Panc1 (cell line): ENCODE measurements at places on chromosomes 6 and 20.
A peak's percentile ranks its signal among the peaks of the same experiment; 100 is the strongest.

DNA sequence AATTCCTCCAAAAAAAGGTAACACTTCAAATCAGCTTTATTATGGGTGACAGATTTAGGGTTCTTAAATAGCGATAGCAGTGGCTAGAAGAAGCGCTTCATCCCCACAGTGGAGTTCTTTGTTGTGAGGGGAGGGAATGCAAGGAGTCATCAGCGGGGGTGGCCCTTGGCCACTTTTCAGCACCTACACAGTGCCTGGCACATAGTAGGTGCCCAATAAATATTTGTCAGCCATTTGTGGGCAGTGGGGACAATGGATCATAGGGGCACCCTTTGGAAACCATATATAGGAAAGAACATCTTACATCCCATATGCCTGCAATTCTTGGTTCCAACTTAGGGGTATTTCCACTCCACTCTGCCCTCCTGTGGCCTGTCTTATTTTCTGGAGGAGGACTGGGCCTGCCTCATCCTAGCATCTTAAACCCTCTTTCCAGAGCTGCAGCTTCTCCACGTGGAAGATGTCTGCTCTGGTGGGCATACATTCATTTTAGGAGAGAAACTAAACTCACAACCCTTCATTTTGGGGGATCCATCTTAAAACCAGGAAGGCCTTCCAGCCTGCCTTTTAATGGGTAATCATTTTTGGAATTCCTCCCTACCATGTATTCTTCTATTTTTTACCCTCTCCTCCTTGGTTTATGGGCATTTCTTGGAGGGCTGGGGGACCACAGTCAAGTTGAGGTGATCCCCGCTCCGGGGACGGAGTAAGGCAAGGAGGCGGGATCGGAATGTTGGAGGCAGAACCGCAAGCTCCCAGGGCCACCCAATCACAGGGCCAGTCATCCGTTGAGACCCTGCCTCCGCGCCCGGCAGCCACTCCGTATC lies 2.6 kb upstream of the GPSM3 start:
- no peak for DNase-seq

GRCh38 chr6:25485821-25486534 lies 166.0 kb upstream of the SCGN start:
- DNase-seq = no peak

GRCh38 chr6:100257793-100258395 lies 206.8 kb downstream of the SIM1 start:
- DNase-seq = peak; percentile 56

DNA sequence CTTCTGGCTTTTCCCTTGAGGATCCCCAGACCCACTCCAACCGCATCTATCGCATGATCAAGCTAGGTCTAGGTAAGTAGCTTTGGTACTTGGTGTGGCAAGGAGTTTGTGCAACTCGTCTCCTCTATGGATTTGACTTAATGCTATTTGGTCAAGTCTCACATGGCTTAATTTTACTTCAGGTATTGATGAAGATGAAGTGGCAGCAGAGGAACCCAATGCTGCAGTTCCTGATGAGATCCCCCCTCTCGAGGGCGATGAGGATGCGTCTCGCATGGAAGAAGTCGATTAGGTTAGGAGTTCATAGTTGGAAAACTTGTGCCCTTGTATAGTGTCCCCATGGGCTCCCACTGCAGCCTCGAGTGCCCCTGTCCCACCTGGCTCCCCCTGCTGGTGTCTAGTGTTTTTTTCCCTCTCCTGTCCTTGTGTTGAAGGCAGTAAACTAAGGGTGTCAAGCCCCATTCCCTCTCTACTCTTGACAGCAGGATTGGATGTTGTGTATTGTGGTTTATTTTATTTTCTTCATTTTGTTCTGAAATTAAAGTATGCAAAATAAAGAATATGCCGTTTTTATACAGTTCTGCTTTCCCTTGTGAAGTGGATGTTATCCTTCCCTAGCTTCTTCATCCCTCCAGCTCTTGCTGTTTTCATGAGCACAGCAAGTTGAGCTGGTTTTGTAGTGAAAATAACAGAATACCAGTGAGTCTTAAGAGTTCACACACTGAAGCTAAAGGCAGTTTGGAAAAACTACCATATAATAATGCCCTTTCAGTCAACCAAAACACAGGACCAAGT lies 3.8 kb downstream of the SLC35B2 start:
- DNase-seq = no peak

- DNase-seq = no peak
Measured at GRCh38 chr6:11700118-11700718, 78.4 kb downstream of the ADTRP start.

- no peak for DNase-seq
Measured at GRCh38 chr6:10201606-10202510, 213.0 kb downstream of the TFAP2A start.

- DNase-seq = no peak
Measured at GRCh38 chr6:33815854-33816253, 12.1 kb upstream of the MLN start.

DNA sequence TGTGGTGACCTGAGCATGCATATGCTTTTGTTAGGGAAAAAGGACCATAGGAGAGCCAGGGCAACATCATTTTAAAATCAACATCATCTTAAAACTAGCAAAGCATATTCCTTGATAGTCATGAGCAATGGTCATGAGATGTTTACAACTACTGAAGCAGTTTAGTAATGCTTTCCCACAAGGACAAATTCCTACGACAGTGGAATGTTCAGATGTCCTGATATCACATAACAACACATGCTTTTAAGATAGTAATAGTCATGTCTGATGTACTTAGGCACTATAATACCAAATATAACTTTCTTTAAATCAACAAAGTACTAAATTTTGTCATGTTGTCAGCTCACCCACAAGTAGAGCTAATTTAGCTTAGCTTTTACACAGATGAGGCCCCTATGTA lies 370.3 kb downstream of the HTR1B start:
- DNase-seq = no peak

- DNase-seq = no peak
Measured at GRCh38 chr20:49597825-49598395, 30.0 kb upstream of the PTGIS start.

DNA sequence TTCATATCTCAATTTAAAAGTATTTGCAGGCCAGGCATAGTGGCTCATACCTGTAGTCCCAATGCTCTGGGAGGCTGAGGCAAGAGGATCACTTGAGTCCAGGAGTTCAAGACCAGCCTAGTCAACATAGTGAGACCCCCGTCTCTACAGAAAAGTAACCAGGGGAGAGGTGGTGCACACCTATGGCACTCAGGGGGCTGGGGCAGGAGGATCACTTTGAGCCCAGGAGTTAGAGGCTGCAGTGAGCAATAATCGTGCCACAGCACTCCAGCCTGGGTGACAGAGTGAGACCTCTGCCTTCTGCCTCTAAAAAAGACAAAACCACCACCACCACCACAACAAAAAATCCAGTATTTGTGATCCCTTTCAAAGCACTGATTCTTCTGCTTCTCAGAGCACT lies 185.5 kb upstream of the QKI start:
- no peak for DNase-seq

DNA sequence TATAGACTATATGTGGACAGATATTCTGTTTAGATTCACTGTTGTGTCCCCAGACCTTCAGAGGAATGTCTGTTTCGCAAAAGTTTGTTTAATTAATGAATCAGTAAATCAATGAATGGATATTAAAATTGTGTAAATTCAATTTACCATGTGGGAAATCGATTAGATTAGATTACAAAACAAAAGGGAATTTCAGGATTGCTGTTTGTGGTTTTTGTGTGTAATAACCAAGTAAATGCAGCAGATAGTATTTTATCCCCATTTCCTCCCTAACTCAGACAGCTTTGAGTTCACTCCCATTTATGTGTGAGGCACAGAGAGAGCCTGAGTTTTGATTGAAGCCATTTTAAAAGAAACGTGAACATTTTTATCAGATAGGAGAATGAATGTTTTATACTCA lies 214.8 kb downstream of the ADGB start:
- DNase-seq = no peak

DNA sequence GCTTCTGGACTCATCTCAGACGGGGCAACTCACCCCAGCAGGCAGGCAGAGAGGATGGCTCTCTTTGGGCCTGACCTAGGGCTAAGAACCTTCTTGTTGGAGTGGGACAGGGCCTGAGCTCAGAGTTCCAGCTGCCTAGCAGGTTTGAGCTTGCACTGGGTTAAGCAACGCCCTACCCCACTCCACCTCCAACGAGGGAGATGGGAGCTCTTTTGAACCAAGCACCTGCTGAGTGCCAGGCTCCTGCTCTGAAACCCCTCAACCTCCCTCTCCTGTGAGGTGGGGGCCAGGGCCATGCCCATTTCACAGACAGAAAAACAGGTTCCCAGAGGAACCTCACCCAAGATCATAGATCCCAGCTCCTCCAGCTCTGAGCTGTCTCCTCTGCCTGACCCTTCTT lies 54.3 kb downstream of the SNAI1 start:
- no peak for DNase-seq

DNA sequence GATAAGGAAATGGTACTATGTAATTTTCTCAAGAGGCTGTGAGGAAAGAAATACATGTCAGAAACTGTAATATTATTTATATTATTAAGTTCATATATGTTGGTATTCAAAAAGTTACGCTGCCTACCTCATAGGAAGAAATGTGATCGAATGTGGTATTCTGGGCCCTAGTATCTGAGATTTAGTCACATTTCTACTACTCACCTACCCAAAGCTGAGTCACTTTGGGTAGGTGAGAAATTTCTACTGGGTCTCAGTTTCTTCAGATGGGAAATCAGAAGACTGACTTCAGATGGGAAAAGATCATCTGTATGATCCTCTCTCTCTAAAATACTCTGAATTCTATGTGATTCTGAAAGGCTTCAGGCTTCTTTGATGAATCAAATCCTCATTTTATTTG lies 411.0 kb downstream of the SYNE1 start:
- DNase-seq = no peak

- no peak for DNase-seq
Measured at GRCh38 chr6:149153693-149154092, 163.8 kb upstream of the TAB2 start.

DNA sequence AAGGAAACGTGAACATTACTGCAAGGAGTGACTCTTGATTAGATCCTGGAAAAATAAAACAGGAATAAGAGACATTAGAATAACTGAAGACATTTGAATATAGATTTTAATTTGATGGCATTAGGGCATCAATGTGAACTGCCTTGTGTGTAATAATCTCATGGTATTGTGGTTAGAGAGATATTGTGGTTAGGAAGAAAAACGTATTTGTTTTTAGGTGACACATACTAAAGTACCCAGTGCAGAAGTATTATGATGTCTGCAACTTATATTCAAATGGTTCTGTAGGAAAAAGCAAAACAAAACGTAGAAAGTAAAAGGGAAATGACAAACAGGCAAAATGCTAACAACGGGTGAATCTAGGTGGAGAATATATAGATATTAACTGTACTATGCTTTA lies 65.9 kb upstream of the OGFRL1 start:
- DNase-seq = no peak

- DNase-seq = no peak
Measured at GRCh38 chr20:32663335-32664011, 10.3 kb downstream of the C20orf203 start.

- DNase-seq = no peak
Measured at GRCh38 chr6:156901309-156902019, 124.3 kb downstream of the ARID1B start.

GRCh38 chr6:45477278-45477677 lies 99.5 kb upstream of the SUPT3H start:
- DNase-seq = no peak

GRCh38 chr6:4313044-4313686 lies 177.8 kb upstream of the ECI2 start:
- DNase-seq = peak; percentile 71

GRCh38 chr6:130381459-130382380 lies 15.9 kb downstream of the TMEM200A start:
- no peak for DNase-seq

- no peak for DNase-seq
Measured at GRCh38 chr6:40473026-40473425, 114.1 kb downstream of the LRFN2 start.

GRCh38 chr6:158531970-158532369 lies 27.9 kb upstream of the TMEM181 start:
- DNase-seq = no peak

DNA sequence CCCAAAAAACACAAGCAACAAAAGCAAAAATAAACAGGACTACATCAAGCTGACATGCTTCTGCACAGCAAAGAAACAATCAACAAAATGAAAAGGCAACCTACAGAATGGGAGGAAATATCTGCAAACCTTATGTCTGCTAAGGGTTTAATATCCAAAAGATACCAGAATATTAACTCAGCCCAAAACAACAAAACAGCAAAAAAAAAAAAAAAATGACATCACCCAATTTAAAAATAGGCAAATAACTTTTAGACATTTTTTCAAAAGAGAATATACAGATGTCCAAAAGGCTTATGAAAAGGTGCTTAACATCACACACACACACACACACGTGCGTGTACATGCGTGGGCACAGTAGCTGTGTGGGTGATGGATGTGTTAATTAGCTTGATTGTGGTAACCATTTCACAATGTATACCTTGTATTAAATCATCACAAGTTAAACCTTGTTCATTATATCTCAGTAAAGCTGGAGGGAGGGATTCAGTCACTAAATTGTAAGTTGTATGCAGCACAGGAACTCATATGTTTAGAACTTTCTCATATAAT lies 52.4 kb downstream of the QKI start:
- DNase-seq = no peak

GRCh38 chr6:15370733-15371671 lies 125.1 kb downstream of the JARID2 start:
- no peak for DNase-seq

- DNase-seq = no peak
Measured at GRCh38 chr6:73624896-73625295, 28.9 kb downstream of the SLC17A5 start.

GRCh38 chr6:12331474-12331873 lies 41.3 kb downstream of the EDN1 start:
- DNase-seq = no peak

DNA sequence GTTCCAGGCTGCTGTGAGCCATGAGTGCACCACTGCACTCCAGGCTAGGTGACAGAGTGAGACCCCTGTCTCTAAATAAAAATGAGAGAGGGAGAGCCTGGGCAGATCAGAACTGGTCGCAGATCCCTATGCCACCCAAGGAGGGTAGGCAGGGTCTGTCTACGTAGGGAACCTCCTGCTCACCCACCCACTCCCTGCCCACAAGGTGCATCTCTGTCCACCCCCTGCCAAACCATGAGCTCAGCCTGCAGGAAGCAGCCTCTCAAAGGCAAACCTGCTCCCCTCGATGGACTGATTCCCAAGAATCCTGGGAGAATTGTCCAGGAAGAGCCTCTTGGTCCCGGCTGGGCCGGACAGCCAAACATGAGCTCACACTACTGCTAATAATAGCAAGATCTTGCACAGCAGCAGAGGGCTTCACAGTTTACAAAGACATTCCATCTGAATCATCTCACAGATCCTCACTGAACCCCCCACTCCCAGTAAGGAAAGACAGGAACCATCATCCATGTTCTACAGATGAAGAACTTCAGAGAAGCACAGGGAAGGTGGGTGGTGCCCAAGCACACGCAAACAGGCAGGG lies 27.8 kb upstream of the TLDC2 start:
- DNase-seq = no peak
